Activated T-cell treated with anti-CD3 and anti-CD28 coated beads for 24 hours (primary cell): ENCODE measurements at places on chromosomes 13 and 19.
A peak's percentile ranks its signal among the peaks of the same experiment; 100 is the strongest.

- DNase-seq = no peak
These were observed 125.5 kb downstream of the TBC1D4 start for GRCh38 chr13:75356421-75356820.

DNA sequence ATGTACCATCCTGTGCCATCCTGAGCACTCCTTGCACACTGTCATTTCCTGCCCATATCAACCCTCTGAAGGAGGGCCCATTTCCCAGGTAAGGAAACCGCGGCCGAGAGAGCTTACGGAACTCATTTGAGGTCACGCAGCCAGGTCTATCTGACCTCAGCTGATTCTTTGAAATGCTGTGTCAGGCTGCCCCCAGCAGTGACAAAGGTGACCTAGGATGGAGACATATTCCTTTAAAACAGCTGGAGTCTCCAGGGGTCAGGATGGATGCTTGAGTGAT, 42.2 kb upstream of the VSTM2B start:
- DNase-seq = no peak

- DNase-seq = no peak
These were observed 171.9 kb downstream of the TBC1D4 start for GRCh38 chr13:75309981-75310580.

DNA sequence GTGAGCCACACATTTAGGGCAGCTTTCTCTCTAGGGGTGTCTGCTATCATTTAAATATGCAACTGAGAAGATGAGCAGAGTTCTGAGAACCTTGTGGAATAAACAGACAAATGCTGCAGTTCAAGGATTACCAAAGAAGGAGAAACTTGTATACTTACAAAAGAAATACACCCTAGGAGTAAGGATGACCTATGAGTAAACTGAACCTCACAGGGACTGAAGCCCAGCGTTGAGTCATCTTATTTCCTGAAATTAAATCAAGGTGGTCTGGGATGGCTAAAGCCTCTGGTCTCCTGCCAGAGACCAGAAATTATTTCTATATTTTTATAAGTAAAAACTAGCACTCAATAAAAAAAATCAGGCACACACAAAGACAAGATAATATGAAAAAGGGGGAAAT, 40.1 kb downstream of the FAM216B start:
- no peak for DNase-seq

DNA sequence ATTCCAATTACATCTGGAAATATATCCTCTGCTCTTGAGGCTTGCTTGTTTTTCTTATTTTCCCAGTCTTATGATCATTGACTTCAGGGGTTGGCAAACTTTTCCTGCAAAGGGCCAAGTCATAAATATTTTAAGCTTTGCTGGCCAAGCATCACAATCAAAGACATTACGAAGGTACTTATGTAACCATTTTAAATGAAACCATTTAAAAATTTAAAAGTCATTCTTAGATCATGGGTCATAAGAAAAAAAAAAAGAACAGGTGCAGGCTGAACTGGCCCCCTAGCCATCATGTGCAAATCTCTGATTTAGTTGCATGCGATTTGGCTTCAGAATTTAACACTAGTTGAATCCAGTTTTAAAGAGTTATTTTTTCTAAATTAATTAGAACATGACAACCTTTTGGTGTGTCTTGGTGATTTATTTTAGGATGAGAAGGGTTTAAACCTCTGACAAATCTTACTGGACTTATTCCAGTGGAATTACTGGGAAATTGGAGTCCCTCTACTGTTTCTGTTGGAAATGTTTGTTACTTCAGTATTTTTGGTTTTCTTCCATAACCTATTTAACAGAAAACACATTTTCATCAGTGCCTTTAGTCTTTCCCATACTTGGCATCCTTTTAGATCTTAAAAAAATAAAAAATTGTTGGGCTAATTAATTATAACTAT, 148.1 kb downstream of the NHLRC3 start:
- no peak for DNase-seq

- DNase-seq = no peak
These were observed 8.5 kb downstream of the HNRNPL start for GRCh38 chr19:38841180-38841766.

GRCh38 chr13:40388617-40389016, 277.8 kb downstream of the FOXO1 start:
- peak; percentile 70 for DNase-seq

GRCh38 chr13:109724603-109725002, 61.8 kb downstream of the IRS2 start:
- DNase-seq = no peak

DNA sequence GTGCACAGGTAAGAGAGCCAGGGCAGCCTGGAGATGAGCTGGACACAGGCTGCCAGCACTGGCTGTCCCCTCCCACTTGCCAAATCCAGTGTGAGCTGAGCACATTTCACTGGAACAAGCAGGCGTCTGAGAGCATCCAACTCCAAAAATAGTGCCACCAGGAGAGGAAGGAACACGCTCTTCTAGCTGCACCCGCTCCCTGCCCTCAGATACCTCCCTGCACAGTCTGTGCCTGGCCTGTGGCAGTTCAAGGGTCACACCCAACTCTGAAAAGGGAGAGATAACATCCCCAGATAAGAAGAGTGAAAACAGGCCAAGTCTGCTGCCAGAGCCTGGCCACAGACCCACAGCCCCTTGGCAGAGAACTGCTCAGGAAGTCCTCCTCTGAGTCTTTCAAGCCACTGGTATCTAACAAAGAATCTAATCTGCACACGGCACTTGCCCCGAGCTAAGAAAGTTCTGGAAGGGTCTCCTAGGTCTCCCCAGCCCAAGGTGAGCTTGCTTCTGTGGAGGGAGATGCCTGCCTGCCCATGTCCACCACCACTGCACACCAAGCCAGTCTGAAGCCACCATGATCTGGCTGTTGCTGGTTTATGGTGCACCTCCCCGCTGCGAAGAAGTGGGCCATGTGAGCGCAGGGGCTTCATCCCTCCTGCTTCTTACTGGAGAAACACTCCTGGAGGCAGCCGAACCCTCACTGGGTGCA, 14.7 kb downstream of the ELL start:
- no peak for DNase-seq

DNA sequence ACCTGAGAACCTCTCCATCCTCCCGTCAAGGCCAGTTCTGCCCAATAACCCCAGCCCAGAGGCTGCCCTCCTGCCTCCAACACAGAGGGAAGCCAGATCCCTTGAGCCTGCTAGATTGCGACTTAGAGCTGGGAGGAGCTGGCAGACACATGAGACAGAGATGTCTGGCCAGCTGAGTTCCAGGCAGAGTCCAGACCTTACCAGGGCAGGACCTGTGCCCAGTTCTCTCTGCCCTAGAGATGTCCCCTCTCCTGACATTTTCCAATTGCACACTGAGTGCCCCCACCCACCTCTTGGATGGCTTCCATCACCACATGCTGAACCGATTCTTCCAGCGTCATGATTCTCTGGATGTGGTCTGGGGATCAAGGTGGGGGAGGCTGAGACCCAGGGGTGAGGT, 3.0 kb downstream of the HOOK2 start:
- no peak for DNase-seq

DNA sequence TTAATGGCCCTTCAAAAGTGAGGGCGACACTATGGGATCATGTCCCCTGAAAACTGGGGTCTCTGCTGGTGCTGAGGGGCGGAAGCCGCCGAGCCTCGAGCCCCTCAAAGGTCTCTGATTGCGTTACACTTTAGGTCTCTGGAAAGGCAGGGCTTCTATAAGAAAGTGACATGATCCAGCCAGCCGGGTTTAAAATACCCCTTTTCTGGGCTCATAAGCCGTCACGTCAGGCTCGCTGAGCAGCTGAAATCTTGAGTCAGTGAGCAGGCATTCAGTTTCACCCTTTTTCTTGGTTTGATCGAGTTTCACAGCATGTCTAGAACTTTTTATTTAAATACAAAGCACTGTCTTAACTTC, 600 bp upstream of the HMGB1 start:
- DNase-seq = no peak

DNA sequence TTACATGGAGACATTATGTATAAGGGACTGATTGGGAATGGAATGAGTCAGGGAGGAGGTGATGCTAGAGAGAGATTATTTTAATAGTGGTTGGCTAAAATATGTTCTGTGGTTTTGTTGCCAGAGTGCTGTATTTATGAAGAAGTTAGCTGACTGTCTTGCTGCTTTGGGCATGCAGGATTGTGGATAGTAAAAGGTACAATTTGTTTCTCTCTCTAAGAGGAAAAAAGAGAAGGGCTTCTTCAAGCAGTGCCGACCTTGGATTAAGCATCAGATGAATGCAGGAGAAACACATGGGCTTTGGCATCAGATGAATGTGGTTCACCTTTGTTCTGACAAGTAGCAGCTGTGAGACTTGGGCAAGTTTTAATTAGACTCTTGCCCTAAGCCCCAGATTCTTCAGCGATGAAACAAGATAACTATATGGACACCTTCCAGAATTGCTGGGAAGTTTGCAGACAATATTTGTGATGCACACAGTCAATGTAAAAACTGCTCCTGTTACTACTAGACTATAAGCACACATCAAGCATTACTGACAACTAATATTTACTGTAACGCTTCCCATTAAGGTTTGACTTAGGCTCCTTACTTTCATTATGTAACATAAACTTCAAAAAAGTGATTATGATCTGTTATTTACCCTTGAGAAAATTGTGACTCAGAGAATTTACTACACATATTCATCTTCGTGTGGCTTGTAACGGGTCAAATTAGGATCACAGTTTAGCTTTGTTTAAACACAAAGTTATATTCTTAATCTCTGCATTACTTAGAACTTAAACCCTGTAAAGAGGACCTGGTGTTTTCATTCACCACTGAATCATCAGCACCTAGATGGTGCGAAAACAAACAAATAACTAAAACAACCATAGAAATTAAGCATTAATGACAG, 824.0 kb downstream of the PCDH9 start:
- no peak for DNase-seq

DNA sequence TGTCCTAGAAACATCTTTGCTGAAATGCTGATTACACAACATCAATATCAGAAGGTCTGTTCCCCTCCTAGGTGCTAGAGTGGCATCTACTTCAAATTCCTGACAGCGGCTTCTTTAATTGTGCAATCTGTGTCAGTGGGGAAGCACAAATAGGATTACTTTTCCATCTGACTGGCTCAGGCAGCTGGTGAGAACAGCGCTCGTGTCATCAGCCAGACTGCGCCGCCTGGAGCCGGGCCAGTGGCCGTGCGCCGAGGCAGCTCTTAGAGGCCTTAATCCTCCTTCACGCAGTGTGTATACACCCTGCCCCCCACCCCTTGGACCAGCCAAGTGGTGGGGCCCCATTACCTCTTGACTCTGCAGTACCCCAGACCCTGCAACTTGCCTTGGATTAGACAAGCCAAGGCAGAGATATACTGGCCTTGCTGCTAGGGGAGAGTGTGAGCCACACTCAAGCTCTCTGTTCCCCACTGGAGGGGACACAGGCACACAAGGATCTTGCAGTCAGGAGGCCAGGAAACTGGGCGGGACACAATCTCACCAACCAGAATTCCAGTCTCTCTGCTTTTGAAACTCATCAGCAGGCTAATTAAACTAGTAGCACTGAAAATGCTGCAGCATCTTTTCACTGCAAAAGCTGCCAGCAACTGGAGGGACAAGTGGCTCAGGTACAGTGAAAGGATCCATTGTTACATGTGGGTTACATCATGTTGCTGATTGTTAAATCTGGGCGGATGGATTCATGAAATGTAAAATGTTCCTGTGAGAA, 48.9 kb upstream of the EPHX3 start:
- DNase-seq = no peak

GRCh38 chr13:114225610-114226009, 9.1 kb upstream of the CDC16 start:
- DNase-seq = no peak

- no peak for DNase-seq
These were observed 29.2 kb downstream of the TMTC4 start for GRCh38 chr13:100645382-100645781.

GRCh38 chr19:36209372-36209771, 5.1 kb downstream of the ZNF565 start:
- no peak for DNase-seq

- no peak for DNase-seq
These were observed 857.1 kb downstream of the GPC5 start for GRCh38 chr13:92255526-92255925.

GRCh38 chr19:6693056-6693471, 23.1 kb upstream of the TNFSF14 start:
- no peak for DNase-seq

- DNase-seq = no peak
These were observed 38.7 kb downstream of the IGFL2 start for GRCh38 chr19:46186717-46187101.

DNA sequence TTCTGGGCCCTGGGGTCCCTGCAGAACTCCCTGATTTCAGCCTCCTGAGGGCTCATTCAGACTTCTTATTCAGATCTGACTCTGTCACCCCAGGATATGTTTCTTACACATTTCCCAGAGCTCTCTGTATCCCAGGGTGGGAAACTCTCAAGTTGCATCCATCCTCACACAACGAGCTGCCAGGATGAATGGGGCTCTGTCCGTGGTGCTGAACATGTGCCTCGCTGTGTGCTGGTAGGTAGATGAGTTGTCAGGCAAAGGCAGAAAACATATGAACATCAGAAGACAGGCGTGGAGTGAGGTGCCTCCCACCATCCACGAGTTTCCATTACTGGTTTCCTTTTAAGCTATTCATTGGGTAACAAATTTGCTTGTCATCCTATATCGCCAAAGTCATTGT, 11.4 kb upstream of the IGFL1 start:
- peak; percentile 7 for DNase-seq

DNA sequence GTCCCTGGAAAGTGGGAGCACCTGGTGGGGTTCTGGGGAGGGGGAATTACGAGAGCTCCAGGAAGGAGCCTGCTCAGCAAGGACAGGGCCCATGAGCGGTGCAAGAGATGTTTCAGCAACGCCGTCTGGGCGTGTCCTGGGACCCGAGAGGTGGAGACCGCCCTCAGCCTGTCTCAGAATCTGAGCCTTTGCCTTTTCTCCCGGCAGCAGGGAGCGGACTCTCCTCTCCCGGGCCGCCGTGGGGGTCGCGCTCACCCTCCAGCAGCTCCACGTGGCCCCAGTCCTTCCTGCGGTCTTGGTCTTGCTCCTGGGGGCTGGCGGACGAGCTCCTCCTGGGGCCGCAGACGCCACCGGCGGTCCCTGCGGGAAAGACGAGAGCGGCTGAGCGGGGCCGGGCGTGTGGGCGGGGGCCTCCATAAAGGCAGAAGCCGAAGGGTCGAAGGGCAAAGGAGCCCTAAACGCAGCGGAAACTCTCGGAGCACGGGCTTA, 714 bp downstream of the POLRMT start:
- DNase-seq = peak; percentile 33
